Right renal pelvis (tissue), 4 donors: ENCODE measurements at places on chromosomes 1 and 21. TPM values are rescaled to one million over a fixed set of nuclear protein-coding genes. Genes with fewer than 3 reads are reported as not detected.
A peak's percentile ranks its signal among the peaks of the same experiment; 100 is the strongest.

MPL gene
- 0.11 TPM for polyA plus RNA-seq

S100A10 gene
- polyA plus RNA-seq = 244 TPM

FAM177B gene
- not detected for polyA plus RNA-seq

NTMT2 gene
- not detected for polyA plus RNA-seq

DNA sequence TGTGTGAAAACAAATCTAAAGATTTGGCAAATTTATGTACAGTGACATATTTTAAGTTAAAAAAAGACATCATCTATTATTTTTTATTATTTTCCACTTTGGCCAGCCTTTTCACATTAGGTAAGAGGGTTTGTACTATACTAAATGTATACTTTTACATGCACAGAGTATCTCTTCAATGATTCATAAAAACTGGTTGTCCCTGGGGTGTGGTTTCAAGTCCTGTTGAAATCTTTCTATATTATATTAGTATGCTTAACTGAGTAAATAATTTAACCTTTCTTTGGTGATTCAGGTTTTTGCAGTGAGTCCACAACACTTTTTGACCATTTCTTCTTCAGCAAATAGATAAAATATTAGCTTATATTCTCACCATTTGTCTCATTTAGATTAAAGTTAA is 45.7 kb downstream of the EEIG2 start:
- no peak for DNase-seq

DFFA gene
- polyA plus RNA-seq = 43.6 TPM

DNA sequence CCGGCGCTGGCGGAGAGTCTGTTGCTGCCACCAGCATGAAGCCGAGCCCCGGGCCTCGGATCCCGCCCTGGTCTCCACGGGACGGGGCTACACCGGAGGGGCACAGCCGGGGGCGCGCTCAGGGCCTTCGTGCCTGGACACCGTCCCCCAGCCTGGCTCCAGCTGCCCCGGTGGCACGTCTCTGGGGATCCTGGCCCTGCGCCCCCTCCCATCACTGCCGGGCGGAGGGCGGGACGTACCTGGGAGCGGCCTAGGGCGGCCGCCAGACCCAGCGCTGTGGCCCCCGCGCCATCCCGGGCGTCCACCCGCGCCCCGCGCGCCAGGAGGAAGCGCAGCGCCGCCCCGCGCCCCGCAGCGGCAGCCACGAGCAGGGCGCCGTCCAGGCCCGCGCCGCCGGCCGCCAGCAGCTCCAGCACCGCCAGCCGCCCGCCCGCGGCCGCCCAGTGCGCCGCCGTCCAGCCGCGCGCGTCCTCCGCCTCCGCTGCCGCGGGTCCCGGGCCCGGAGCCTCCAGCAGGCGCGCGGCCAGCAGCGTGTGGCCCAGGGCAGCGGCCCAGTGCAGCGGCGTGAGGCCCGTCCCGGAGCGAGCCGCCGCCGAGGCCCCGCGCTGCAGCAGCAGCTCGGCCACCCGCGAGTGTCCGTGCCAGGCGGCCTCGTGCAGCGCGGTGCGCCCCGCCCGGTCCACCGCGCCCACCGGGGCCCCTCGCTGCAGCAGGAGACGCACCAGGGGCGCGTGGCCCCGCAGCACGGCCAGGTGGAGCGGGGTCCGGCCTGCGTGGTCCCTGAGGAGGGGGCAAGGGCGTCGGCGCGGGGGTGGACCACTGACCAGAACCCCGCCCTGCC is 1.0 kb downstream of the ANKRD65 start:
- no peak for DNase-seq

KRTAP20-3 gene
- not detected for polyA plus RNA-seq

PCP4L1 gene
- 1.6 TPM for polyA plus RNA-seq

TEDDM1 gene
- 0.05 TPM for polyA plus RNA-seq

DNA sequence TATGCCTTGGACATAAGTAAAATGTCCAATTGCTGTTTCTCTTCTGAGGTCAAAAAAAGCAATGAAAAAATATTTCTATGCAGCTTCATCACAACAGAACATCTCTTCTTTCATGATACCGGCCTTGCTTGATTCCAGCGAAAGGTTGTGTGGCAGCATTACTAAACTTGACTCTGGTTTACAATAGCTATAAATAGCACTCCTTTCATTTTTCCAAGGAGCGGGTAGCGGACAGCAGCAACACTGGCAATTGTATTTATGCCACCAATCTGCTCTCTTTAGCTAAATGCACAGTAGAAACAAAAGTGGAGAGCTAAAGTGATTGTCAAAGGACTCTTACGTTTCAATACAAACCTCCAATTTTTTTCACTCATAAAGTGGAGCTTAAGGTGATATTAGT is 7.5 kb upstream of the DAB1 start:
- no peak for DNase-seq

DNA sequence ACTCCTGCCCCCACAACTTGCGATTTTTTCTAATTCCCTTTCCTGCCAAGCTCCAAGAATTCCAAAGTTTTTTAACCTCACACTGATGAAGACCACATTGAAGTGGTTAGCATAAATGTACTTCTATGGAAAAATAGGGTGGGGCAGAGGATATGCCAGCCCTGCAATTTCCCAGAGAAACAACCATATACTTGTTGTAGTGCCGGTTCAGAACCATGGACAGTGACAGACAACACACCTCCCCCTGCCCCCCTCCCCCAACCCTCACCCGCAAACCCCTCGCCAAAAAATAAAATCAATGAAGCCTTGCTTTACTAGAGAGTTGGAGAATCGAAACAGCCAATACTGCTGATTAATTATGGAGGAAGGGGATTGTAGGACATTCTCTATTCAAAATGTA is 109.5 kb upstream of the GRIK3 start:
- peak; percentile 2 for DNase-seq

GSTM4 gene
- 61.4 TPM for polyA plus RNA-seq
